SK-MEL-5 (cell line): ENCODE measurements at places on chromosomes 12 and 14.
A peak's percentile ranks its signal among the peaks of the same experiment; 100 is the strongest.

- no peak for DNase-seq
Observed at GRCh38 chr14:69660344-69661193, 49.2 kb downstream of the SUSD6 start.

DNA sequence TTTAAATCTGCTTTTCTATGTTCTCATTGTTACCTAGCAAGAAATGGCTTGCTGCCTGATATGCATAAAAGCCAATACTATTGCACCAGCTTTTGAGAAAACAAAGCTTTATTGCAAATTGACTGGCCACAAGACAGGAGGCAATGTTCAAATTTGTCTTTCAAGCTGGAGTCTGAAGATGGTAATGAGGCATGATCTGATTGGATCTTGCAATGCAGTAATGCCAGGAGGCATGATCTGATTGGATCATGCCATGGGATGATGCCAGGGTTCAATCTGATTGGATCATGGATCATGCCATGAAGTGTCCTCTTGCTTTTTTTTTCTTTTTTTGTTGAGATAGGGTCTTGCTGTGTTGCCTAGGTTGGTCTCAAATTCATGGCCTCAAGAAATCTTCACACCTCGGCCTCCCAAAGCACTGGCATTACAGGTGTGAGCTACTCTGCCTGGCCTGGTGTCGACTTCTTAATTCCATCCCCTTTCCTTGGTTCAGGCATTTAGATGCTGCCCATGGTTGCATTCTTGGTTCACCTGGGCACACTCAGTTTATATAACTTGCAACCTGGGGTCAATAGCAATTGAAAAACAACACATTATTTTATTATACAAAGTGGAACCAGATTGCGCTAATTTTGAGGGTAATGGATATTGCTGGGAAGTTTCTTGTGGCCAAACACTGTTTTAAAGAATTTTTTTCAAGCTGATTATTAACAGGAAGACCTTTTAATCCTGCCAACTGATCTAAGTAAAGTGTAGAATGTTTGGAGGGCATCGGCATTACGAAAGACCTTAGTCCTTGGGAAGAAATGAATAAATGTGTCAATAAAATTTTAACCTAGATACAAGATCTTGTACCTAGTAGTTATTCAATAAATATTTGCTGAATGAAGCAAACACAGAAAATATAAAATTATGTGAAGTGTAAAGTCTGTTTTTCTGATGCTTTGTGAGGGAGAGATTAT is 38.8 kb downstream of the HSD17B6 start:
- peak; percentile 16 for DNase-seq

- DNase-seq = peak; percentile 39
Observed at GRCh38 chr12:69985656-69986055, 160.6 kb downstream of the MYRFL start.

DNA sequence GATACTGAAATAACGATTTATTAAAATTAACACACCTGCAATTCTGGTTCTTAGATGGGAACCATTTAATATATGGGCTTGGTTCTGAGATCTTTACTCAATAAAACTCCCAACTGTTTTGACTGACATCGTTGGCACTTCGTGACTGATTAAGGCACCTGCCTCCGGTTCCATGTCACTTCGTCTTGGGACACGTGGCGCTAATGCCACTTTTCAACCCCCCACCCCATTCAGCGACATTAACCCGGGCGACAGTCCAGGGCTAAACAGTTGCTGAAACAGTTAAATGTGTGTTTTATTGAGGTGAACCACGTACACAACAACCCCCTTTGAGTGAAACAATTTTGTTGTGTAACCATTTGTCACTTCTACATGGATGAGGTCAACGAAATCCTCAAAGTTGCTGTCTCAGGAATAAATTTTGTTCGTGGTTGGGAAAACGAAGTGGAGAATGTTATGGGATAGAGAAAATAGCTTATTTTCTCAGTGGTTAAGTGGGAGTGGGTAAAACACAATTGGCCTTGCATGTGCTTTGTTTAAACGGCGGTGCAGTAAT is 9.9 kb upstream of the SLC38A2 start:
- DNase-seq = no peak

- DNase-seq = peak; percentile 43
Observed at GRCh38 chr14:100524933-100525243, 62.3 kb downstream of the BEGAIN start.

DNA sequence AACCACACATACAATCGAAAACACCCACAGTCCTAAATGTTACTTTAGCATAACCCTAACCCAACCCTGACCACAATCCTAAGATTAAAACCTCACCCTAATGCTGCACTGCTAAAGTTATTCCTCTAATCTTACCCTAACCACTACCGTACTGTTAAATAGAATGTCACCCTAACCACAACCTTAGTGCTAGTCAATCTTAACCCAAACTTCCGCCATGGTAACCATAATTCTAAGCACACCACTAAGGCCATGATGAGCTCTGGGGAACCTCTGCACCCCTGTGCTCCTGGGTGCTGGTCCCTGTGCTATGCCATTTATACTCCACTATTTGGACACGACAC is 38.0 kb downstream of the LTBP2 start:
- no peak for DNase-seq

DNA sequence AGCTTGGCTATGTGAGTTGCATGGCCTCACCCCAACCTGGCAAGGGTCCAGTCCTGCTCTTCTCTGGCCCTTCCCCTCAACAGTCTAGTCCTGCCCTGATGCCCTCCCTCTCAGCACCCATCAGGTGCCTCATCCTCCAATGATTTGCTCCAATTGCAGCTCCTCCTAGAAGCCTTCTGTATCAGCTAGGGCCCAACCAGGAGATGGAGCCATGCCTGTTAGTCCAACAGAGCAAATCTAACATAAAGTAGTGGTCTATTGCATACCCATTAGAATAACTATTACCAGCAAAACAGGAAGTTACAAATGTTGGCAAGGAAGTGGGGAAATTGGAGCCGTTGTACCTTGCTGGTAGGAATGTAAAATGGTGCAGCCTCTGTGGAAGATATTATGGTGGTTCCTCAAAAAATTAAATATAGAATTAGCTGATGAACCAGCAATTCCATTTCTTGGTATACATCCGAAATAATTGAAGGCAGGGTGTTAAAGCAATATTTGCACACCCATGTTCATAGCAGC is 163.5 kb downstream of the VRK1 start:
- no peak for DNase-seq

DNA sequence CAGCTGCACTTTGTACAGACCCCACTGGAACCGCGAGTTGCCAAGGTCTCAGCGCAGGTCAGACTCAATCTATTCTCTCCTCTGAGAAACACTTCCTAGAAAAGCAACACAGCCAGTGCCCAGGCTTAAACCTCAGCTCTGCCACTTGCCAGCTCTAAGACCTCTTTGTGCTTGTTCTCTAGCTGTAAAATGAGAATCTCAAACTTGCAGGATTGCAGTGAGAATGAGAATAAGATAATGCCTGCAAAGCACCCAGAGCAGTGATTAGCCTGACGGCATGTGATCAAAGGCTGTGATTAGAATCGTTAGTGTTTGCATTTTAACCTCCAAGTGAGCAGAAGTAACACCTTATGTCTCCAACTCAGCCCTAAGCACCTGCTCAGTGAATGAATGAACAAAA is 21.3 kb downstream of the ANO2 start:
- no peak for DNase-seq

GRCh38 chr14:53621433-53621832 is 335.2 kb downstream of the BMP4 start:
- DNase-seq = no peak

GRCh38 chr14:106501898-106502297 is 975.5 kb downstream of the TMEM121 start:
- DNase-seq = no peak

DNA sequence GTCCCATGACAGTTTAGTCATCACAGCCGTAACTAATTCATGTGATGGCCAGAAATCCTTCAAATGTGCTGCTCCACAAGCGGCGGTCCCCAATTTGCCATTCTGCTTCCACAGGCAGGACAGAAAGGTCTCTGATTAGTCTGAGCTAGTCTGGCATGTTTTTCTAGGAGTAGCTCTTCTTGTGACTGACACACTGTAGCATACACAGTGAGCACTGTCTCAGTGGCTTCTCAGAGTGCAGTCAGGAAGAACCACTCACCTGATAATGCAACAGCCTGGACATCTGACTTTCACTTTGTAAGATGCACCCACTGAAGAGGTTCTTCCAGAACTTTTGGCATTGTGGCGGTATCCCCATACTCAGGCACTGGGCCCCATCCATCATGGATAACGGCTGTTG is 1266.2 kb downstream of the TMEM121 start:
- DNase-seq = no peak

DNA sequence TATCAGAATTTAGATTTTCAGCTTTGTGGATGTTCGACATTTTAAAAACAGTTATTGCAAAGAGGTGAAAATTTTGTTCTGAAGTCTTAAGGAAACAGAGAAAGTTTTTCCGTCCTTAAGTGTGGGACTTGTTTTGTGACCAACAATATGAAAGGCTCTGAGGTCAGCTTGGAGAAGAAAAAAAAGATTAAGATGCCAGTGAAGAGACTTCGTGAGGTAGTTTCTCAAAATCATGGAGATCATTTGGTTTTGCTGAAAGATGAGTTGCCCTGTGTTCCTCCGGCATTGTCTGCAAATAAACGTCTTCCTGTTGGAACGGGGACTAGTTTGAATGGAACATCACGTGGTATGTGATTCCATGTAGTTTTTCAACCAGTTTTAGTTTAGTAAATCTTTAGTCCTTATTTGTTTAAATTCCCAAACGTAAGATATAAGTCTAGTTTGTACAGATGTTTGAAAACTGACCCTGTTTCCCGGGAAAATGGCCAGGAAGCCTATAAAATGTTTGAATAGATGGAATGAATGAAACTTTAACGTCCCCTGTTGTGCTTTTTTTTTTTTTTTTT is 682 bp downstream of the KIAA0586 start:
- peak; percentile 63 for DNase-seq

GRCh38 chr12:116215023-116215422 is 62.5 kb downstream of the MED13L start:
- DNase-seq = no peak

DNA sequence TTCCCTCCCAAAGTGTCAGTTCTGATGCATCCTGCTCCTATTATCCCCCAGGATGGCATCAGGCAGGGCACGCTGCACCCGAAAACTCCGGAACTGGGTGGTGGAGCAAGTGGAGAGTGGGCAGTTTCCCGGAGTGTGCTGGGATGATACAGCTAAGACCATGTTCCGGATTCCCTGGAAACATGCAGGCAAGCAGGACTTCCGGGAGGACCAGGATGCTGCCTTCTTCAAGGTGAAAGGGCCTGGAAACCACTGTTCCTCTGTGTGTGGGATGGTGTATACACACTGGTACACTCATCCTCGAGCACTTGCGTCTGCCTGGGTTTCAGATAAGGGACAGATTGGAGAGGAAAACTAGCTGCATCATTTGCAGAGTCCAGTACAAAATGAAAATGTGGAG is 1.0 kb downstream of the IRF9 start:
- DNase-seq = no peak

- DNase-seq = no peak
Observed at GRCh38 chr12:64636856-64637255, 26.6 kb downstream of the RASSF3 start.

GRCh38 chr14:46985529-46986380 is 334.2 kb upstream of the RPL10L start:
- DNase-seq = peak; percentile 88

DNA sequence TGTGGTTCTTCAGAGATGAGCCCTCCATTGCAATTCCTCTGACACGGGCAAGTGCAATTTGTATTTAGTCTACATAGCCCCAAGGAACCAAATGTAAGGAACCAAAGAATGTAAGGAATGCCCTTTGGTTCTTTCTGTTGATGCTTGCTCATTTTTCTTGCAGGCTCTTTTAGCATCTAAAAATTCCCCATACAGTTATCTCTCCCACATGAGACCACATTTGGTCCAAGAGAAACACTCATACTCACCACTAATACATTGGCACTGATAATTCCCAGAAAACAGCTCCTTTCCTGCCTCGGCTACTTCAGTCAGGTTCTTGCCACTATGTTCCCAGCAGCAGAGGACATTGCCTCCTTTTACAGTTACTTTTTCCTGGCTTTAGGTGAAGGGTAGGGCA is 332.6 kb downstream of the AEBP2 start:
- no peak for DNase-seq

DNA sequence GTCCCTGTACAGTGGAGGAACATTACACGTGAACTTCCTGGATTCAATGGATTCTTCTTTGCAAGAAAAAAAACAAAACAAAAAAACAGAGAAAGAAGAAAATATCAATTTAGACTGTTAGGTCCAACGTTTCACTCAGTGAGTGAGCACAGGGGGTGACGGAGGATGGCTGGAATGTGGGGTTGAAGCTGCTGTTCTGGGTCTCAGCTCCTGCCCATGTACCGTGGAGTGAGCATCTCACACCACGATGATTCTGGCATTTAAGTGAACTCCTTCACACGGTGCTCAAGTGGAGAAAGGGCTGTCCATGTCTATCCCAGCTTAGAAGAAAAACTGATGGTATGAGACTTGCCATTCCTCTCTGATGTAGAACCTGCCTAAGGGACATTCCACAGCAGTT is 23.2 kb downstream of the CCND2 start:
- no peak for DNase-seq

- DNase-seq = no peak
Observed at GRCh38 chr14:39446131-39446744, 14.0 kb upstream of the FBXO33 start.

DNA sequence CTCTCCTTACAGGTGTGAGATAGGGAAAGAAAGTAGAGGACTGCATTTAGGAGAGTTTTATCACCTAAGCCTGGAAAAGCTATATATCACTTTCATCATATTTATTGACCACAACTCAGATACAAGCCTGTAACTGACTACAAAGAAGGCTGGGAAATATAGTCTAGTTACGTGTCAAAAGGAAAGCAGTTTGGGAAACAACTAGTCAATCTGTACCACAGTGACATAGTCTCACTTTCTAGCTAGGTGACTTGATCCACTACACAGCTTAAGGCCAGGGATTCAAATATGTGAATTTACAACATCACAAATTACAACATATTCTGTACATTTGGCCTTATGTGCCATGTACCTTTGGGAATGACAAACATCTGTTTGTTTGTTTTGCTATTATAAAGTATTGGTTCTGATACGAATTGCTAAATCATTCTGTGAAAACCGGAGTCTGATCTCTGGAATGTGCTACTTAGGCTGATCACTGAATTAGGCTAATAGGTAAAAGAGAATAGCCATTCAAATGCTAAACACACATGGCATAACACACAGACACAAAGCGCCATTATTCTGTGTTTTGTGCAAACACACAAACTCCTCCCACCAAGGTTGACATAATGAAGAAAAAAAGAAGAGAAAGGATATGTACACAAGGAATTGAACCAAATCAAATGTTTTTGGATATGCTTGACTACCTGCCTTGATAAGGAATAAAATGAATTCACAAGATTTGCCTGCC is 279.8 kb downstream of the DUSP6 start:
- no peak for DNase-seq

DNA sequence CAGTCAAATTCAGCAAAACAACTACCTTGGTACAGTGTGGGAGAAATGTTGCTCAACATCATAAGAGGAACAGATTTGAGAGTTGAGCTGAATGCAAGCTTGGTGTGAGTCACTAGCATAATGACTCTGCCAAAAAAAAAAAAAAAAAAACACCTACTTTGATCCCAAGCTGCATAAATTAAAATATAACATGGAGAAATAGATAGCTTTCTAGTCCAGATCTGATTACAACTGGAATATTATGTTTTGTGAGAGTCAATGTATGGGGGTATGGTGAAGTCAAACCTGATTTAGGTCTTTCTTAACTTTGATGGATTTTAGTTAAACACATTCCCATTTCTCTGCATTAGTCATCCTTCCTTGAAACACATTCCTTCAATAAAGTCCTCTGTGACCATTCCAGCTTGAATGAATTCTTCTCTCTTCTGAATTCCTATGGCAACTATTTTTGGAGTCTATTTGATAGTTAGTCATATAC is 188.1 kb downstream of the SLC5A8 start:
- DNase-seq = peak; percentile 93

- DNase-seq = no peak
Observed at GRCh38 chr12:32379667-32380066, 19.7 kb upstream of the FGD4 start.
